ENCODE measurements at places on chromosomes 5 and 9. TPM values are rescaled to one million over a fixed set of nuclear protein-coding genes. Genes with fewer than 3 reads are reported as not detected.

The OR1J2 gene
- total RNA-seq = not detected

The KIF4B gene
- not detected for total RNA-seq

The PPP3R2 gene
- 0.06 TPM for total RNA-seq

The FAM78A gene
- total RNA-seq = 4.0 TPM

The AHRR gene
- total RNA-seq = 0.33 TPM

DNA sequence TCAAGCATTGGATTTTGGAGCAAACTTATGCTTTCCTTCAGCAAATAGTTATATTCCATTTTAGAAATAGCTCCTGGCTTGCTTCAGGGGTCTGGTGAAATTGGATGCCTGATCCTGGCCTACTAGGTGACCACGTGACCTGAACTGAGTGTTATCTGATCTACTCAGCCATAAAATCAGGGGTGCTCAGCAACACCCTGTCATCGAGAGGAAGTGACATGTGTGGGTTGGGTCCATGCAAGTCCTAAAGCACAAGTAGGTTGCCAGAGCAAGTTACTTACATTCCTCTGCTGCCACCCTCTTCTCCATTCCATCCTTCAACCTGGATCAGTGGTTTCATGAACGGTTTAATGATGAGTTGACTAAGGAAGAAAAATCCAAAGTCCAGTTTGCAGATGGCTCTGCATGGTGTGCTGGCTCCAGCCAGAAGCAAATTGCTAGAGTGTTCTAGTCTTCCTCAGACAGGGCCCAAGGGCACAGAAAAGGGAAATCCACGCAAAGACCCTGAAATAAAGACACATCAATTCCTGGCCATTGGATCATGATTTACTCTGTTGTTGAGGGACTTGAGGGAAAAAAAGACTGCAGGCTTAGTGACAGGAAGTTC, 2.8 kb upstream of the FAM193B start:
- no peak for DNase-seq

DNA sequence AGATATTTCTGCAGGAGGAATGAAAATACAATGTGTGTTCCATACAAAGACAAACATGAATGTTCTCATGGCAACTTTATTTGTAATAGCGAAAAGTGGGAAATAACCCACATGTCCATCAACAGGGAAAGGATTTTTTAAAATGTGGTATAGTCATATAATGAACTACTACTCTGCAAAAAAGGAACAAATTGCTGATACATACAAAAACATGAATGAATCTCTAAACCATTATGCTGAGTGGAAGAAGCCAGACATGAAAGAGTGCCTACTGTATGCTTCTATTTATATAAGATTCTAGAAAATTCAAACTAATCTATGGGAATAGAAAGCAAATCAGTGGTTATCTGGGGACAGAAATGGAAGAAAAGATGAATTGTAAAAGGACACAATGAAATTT, 52.5 kb downstream of the CDKL3 start:
- no peak for DNase-seq

- DNase-seq = no peak
These were observed 255 bp upstream of the TRPM6 start for GRCh38 chr9:74887981-74888370.

- no peak for DNase-seq
These were observed 15.2 kb downstream of the MAML1 start for GRCh38 chr5:179747811-179748210.

- no peak for DNase-seq
These were observed 10.9 kb downstream of the TMEM8B start for GRCh38 chr9:35839926-35840325.

GRCh38 chr5:16546732-16547131, 70.1 kb downstream of the RETREG1 start:
- no peak for DNase-seq

DNA sequence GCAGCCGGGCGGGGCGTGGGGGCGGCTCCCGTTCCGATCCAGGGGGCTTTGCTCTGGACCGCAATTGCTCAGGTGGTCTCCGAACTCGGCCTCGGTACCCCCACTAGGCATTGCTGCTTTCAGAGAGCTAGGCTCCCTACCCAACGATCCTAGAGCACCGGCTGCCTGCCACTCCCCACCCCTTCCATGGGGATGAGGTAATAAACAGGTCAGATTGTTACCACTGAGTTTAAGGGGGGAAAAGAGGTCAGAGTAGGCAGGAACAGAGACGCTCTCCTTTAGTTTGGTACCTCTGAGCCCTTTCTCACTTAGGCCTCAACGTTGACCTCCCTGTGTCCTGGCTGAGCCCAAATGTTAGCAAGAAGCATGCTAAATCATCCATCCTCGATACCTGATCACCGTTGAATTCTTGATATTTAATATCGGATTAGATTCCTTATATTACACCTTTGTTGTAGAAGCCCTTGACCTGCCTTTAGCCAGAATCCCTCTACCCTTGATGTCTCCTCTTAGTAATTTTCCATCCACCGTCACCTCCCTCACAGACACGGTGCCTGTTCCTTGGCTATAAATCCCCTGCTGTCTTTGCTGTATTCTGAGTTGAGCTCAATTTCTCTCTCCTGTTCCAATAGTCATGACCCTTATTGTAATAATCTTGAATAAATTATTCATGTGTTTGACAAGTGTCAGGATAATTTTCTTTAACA, 588 bp upstream of the PLPP1 start:
- no peak for DNase-seq

DNA sequence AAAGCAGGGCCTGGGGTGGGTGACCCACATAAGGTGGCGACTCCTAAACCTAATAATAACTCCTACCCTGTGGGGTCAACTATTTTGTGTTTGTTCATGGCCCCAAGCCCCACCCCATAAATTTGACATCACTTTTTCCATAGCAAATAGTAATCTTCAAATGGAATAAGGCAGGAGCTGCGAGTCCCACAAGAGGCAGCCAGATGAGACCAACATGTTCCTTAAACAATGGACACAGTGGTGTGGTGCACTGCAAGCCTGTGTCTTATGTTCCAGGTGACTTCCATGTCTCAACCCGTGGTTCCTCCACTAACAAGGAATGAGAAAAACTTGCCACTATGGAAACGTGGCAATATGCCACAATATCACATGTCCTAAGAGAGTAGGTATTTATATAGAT, 20.6 kb downstream of the TMEM174 start:
- DNase-seq = peak; percentile 91

DNA sequence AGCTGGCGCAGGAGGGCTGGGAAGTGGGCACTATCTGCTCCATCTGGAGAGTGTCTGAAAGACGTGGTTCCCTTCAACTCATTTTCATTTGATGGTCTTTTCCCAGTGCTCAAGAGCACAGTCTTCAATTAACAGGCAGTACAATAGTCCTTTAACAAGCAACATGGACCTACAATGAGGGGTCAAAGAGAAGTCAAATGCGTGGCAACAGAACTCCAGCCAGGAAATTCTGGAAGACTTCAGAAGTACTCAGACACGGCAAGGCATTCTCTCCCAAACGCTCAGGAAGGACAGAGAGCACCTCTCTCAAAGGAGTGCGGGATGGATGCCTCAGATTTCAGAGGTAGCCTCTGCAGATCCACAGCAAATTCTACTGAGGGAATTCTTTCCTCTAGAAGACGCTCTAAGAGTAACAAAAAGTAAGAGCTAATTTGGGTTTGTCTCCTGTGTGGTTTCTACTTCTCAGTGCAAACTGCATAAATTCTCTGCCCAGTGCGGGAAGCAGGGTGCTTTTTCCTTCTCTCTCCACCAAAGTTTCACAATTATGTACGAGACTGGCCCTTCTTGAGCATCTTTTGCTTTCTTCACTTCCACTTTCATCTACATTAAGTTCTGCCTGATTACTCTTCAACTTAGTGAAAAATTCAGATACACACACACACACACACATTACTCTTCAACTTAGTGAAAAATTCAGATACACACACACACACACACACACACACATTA, 56.4 kb downstream of the LHFPL2 start:
- DNase-seq = no peak

DNA sequence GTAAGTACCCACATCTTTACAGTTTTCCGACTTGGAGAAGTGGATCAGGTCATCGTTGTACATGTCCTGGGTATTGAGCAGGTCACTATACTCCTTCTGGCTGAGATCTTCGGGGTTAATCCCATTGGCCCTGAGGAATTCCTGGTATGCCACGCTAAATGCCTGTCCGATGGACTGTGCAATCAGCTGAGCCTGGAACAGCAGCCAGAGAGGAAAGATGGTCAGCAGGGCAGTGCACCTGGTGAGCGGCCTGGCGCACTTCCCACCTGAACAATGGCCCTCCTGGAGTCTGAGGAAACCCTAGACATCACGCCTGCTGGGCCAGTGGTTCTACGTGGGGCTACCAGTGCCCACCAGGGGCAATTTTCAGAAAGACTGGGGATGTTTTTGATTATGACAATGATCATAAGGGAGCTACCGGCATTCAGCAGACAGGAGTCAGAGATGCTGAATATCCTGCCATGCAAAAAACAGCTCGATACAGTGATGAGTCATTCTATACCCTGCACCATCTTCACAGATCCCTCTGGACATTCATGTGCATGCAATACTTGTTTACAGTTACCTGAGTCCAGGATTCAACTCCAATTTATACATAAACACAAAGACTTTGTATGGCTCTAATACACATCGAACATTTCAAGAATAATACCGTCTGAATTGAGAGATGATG, 127.2 kb downstream of the ENTREP1 start:
- DNase-seq = no peak

- DNase-seq = no peak
These were observed 9.6 kb downstream of the ACSL6 start for GRCh38 chr5:132001647-132002561.

DNA sequence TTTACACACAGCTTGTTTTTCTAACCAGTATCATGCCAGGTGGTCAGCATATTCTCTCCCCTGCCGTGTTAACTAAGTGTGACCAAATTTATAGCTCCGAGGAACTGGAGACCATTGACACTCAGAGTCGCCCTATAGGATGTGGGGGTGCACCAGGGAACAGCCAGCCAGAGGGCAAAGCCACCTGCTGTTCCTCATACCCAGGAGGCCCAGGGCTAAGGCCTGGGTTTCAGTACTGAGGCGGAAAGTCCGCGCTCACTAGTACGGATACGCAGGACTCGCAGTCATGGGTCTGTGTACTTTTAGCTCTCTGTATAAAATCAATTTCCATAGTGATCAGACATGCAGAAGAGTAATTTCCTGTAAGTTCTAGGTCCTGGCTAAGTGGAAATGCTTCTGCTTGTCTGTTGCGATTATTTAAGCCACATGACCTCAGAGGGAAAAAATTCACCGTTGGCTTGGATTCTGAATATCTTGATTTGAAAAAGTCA, 247.0 kb downstream of the AOPEP start:
- no peak for DNase-seq

DNA sequence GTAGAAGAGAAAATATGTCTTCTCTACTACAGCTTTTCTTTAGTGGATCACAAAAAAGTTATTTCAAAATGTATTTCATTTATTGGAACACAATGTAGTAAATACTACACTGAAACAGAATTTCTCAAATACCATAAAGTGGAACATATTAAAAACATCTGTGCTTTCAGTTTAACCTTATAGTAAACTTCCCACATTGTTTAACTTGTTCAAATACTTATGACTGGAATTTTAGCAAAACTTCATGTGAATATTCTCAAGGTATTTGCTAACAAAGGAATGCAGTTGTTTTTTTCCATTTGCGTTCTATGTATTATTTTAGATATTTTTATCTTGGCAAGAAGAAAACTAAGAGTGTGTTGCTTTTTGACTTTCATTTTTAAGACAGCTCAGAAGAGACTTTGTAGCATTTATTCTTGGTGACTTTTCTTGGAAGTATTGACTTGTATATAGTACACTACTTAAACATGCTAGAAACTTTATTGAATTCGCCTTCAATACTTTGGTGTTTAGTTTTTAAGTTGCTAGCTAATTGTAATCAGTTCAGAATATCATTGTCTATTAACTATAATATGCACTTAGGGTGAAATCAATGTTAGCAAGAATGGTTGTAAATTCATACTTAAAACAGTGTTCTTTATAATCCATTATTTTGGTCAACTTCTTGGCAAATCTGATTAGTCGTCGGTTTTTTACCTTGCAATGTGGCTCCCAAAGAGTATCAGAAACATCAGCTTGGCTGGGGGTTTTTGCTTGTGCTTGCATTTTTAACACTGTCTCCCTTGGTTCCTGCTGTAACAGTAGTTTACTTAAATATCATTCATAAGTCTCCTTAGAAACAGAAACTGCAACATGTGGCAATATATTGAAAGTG, 5.0 kb upstream of the RHOBTB3 start:
- DNase-seq = no peak

- no peak for DNase-seq
These were observed 15.6 kb upstream of the CD74 start for GRCh38 chr5:150428106-150428876.

DNA sequence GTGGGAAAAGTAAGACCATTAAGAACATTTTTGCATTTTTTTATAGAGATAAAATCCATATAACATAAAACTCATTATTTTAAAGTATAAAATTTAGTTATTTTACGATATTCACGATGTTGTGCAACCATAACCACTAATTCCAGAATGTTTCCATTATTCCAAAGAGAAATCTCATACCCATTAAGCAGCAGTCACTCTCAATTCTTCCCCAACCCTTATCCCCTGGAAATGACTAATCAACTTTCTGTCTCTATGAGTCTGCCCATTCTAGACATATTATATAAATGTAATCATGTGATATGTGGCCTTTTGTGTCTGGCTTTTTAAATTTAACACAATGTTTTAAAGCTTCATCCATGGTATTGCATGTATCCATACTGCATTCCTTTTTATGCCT, 115.6 kb upstream of the ADAMTSL1 start:
- no peak for DNase-seq

GRCh38 chr9:115671963-115672305, 481.7 kb upstream of the PAPPA start:
- no peak for DNase-seq

GRCh38 chr5:87307796-87308423, 40.2 kb downstream of the RASA1 start:
- DNase-seq = no peak

GRCh38 chr9:7910426-7911020, 110.9 kb upstream of the DMAC1 start:
- no peak for DNase-seq

- DNase-seq = no peak
These were observed 13.9 kb downstream of the RAI14 start for GRCh38 chr5:34669931-34670516.

GRCh38 chr5:152051499-152052454, 127.1 kb upstream of the GLRA1 start:
- DNase-seq = no peak

- no peak for DNase-seq
These were observed 9.3 kb downstream of the SLC28A3 start for GRCh38 chr9:84331119-84331809.

GRCh38 chr5:560792-561166, 36.5 kb upstream of the SLC9A3 start:
- no peak for DNase-seq

GRCh38 chr9:15867334-15867733, 314.5 kb downstream of the CCDC171 start:
- DNase-seq = no peak
